ENCODE measurements at places on chromosomes 4 and X.

DNA sequence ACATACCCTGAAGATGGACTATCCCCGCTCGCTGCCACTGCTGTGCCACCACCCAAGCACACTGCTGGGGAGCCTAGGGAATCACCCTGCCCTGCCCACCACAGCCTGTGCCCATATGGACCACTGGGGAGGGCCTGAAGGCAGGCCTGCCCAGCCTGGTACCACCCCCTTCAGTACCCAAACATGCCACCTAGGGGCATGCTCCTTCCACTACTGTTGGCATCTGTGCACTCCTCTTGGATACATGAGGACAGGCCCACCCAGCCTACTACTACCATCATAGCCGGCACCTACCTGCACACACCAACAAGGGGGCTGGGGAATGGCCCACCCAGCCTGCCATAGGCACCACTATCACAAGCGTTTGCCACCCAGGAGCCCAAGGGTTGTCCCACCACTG, 30.1 kb upstream of the PRDX4 start:
- DNase-seq: peak; percentile 32

- DNase-seq: no peak
Observed at GRCh38 chr4:38818441-38818976, 13.9 kb upstream of the TLR1 start.

DNA sequence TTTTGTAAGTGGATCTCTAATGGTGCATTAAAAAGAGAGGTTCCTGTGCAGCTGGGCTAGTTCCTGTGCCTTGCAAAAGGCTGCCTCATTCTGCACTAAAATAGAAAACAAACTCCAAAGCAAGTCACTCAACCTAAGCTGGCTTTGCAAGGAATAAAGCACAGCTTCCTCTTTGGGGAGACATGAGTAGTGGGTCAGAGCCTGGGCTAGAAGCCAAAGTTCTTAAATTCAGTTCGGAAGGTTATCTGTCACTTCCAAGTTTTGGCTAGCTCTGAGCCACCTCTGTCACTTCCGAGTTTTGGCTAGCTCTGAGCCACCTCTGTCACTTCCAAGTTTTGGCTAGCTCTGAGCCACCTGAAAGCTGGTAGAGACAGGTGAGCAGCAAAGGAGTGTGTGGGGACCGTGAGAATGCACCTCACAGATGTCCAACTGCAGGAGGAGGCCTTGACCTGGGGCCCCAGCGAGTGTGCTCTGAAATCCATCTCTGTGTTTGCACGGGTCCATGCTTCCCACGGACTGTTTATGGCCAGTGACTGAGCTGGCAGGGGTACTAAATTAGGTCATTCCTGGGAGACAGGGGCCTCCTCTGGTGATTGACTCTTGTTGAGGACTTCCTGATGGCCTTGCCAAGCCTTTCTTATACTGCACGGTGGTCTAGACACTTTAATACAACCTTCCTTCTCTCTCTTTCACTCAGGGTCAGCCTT, 36.4 kb upstream of the MAMLD1 start:
- no peak for DNase-seq

- no peak for DNase-seq
Observed at GRCh38 chrX:28843817-28844216, 256.6 kb downstream of the IL1RAPL1 start.

DNA sequence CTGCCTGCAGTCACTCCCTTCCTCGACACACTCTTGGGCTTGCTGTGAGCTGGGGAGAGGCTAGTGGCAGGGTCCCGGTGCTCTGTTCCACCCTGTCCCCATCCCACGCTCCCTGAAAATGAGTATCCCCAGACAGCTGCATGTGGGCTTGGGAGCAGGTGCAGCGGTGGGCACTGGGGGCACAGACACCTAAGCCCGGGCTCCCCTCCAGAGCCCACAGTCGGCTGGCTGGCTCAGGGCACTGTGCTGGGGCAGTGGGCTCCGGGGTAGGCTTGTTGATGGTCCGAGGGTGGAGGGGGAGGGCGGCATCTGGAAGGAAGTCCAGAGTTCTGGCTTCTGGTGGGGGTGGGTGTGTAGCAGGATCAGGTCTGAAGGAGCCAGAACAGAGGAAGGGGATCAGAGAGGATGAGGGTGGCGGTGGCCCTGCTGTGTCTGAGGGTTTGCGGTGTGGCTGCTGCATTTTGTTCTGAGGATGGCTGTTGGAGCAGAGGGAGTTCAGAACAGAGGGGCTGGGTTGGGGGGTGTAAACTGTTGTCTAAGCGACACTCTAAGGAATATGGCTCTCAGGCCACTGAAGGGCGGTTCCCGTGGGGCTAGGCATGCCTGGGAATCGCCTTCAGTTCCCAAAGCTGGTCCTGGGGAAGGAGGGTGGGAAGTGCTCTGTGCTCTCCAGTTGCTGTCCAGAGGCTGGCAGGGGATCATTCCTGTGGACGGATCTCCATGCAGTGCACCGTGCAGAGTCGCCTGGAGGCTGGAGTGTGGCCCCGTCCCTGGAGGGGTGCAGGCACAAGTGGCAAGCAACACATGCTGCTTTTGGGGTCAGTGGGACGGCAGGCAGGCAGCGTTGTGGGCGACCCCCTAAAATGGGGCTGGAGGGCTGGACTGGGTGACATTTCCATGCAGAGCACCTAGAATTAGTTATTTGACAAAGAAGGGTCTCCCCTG, 114.0 kb downstream of the SORCS2 start:
- DNase-seq: no peak

Measured in activated CD8-positive, alpha-beta memory T cell treated with anti-CD3 and anti-CD28 coated beads, Interleukin-2, amount 50 U/mL, for 4 hours (primary cell).